ENCODE measurements at places on chromosomes 13 and 19.

- no peak for DNase-seq
Measured at GRCh38 chr13:37648609-37649008, 50.0 kb upstream of the POSTN start.

DNA sequence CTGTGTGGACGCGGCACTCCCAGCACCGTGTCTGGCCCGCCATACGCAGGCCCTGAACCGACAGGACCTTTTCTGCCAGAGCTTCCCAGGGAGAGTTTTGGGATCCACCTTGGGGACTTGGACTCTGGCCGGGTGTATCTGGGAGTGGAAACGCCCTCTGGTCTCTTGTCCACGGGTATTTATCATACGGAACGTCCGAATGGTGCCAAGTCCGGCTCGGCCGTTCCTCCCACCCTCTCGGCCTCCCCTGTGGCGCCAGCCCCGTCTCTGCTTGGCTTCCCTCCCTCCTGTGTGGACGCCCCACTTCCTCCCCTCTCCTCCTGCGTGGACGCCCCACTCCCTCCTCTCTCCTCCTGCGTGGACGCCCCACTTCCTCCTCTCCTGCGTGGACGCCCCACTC lies 12.1 kb downstream of the HCN2 start:
- no peak for DNase-seq

DNA sequence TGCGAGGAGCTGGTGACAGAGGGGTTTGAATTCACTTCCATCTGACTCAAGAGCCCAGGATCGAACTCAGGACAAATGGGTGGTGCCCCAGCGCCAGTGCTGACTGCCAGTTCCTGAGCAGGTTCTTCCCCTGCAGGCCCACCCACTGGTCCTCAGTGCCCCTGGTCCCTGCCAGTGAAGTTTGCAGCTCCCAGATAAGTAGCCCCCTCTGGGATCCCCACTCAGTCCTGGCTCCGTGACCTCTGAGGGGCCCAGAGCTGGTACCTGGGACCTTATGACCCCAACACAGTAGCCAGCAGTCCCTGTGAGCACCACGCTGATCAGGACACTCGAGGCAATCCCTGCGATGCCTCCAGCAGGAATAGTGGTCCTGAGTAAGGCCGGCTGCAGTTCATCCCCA lies 11.3 kb upstream of the CEACAM20 start:
- DNase-seq: no peak

DNA sequence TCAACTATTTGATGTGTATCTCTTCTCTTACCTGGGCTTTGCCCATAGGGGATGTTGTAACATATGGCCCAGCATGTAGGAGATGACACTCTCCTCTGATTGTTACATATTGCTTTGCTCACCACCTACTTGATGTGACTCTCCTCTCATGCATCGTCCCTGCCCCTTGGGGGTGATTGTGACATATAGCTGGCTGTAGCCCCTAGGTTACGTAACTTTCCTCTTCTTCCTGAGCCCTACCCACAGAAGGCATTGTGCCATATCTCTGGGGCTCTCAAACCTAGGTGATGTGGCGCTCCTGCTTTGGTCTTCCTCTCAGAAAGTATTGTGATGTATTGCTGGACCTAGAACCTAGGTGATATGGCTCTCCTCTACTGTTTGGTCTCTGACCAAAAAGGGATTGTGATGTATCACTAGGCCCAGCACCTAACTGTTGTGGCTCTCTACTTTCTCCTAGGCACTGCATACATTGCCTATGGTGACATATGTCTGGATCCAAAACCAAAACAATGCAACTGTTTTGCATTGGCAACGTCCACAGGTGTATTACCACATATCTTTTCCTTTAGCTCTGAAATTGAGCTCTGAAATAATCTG lies 71.9 kb upstream of the ZNF724 start:
- DNase-seq: no peak

DNA sequence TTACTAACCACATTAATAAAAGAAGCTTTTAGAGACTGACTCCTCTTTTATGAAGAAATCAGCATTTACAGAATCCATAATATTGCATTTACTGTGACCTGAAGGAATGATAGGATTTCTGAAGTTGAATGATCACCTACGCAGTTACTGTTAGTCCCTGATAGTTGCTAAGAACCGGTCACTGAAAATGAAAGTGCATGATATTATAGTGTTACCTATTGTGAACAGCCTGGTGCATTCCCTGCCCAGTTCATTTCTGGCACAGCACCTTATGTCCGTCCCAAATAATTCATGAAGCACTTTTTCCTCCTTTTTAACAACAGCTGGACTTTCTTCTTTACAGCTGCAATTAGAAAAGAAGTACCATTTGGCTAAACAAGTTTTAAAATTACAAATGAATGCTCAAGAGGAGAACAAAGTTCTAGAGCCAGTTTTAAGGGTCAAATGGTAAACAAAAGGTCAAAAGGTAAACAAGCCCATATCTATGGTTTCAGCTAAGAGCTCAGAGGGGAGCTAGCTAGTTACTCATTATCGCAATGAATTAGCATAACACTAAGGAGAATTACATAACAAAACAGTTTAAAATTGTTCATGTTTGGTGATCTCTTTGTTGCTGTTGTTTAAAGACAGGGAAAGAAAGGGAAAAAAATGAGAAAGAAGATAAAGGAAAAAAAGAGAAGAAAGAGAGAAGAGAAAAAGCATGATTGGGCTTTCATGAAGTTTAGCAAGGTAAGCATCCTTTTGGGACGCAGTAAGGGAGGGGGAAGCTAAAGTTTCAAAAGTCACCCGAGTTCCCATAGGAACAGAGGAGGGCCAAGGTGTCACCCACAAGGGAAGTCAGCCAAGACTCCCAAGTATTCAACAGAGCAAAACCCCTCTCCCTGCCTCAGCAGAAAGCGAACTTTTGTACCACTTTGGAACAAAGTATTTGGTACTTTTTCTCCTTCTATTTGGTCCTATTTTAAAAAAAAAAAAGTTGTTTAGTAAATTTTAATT lies 50.2 kb downstream of the FLT3 start:
- no peak for DNase-seq

- DNase-seq: no peak
Measured at GRCh38 chr19:27647423-27647822, 1565.5 kb downstream of the UQCRFS1 start.

DNA sequence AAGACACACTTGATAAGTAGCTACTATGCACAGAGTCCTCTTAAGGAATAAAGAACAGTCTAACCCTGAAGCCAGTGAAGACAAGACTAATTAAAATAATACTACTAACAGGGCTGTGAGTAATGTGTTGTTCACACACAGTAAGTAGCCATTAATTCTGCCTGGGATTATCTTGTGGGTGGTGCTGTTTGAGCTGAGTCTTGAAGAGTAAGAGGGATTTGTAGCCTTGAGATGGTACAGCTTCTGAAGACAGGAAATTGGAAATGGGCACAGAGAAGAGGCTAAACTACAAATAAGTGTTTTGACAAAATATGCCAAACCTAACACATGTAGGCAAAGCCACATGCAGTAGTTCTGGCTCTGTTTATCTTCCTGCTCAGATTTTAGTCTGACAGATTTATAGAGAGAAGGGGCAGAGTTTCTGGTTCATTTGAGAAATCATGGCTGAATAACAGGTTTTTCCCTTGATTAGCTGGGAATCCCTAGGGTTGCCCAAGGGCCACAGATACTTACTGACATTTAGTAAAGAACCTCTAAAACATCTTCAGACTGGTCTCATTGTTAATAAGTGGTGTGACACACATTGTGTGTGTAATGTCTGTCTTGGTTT lies 38.0 kb downstream of the ITGBL1 start:
- no peak for DNase-seq

GRCh38 chr13:96781141-96781540 lies 213.1 kb downstream of the OXGR1 start:
- DNase-seq: no peak

DNA sequence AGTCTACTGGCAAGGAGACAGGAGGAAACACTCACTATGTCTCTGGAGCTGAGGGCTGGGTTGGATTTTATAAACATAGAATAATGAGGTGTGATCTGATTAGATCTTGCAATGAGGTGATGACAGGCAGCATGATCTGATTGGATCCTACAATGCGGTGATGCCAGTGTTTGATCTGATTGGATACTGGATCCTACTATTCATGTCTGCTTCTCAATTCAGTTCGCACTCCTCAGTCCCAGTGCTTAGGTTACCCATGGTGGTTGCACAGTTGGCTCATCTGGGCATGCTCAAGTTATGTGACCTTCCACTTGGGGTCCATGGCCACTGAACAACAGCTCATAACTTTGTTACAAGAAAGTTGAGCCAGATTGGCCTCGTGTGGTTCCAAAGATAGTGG lies 469.5 kb downstream of the TSHZ3 start:
- DNase-seq: no peak

GRCh38 chr19:4066176-4066606 lies 508 bp downstream of the ZBTB7A start:
- DNase-seq: no peak

- DNase-seq: no peak
Measured at GRCh38 chr13:99266827-99267226, 8.6 kb upstream of the GPR18 start.

- DNase-seq: no peak
Measured at GRCh38 chr13:25699056-25699455, 327.3 kb downstream of the ATP8A2 start.

- no peak for DNase-seq
Measured at GRCh38 chr19:845707-846521, 5.1 kb downstream of the PRTN3 start.

DNA sequence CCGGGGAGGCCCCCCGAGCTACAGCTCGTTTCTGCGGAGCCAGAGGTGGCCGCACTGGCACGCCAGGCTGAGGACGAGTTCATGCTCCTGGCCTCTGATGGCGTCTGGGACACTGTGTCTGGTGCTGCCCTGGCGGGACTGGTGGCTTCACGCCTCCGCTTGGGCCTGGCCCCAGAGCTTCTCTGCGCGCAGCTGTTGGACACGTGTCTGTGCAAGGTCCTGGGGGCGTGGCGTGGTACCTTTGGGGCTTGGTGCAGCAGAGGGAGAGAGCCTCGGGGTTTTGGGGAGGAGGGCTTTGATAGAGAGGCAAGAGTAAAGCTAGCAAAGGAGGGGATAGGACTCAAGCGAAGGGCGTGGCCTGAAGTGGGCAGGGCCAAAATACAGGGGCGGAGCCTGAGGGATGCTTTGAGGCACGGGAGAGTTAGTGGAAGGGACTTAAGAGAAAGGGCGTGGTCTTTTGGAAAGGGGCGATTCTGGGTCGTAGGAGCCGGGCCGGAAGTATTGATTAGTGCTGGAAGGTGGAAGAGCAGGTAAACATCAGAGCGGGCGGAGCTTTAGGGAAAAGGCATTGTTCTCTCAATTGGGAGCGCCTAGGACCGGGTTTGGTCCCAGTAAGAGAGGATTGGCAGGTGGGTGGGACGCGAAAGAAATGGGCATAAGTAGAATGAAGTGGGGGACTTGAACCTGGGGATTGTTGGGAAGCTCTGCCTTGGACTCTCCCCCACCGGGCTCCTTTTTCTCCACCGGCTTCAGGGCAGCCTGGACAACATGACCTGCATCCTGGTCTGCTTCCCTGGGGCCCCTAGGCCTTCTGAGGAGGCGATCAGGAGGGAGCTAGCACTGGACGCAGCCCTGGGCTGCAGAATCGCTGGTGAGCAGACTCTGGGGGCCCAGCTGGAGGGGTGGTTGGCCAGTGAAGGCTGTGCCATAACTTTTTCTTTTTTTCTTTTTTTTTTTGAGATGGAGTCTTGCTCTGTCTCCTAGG lies 1.2 kb downstream of the PPM1N start:
- no peak for DNase-seq

DNA sequence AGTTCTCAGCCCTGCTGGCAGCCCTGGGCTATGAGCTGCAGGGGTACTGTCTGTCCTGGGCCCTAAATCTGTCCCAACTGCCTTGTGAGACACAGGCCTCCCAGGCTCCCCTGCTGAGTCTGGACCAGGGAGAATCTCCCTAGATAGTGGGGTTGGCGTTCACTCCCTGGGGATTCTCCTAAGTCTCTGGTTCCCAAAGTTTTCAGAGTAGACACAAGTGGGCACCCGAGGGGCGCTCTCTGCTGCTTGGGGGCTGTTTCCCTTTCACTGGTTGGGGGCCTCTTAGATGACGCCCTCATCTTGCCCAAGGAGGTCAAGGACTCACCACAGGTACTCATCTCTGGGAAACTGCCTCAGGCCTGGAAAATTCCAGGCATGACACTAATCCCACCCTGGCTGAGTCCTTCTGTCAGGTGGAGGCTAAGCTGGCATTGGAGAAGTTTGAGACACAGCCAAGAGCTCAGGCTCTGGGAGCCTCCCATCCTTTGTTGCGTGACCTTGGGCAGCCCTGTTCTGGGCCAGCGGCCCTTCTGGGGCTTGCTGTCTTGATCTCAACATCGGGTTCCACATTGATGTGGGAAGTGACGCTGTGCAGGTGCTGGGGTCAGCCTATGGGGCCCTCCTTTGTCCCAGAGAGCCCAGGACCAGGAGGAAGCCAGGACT lies 3.9 kb downstream of the RPL18A start:
- DNase-seq: no peak

DNA sequence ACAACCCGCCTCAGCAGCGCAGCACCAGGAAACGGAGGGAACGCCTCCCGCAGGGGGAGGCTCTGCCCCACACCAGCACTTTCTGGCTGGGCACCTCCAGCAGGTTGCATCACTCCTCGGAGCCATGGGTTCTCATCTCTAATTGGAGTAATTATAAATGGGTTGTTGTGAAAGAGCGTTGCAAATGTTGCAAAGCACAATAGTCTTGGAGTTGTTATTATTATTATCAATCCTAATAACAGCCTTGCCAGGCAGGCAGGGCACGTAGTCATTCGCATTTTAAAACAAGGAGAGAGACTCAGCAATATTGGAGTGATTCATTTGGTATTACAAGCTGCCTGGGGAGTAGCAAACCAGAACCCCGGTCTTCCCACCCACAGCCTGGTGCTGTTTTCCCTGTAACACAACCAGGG lies 108.6 kb upstream of the GJB6 start:
- DNase-seq: no peak

- DNase-seq: no peak
Measured at GRCh38 chr13:28618230-28618994, 40.5 kb upstream of the POMP start.

DNA sequence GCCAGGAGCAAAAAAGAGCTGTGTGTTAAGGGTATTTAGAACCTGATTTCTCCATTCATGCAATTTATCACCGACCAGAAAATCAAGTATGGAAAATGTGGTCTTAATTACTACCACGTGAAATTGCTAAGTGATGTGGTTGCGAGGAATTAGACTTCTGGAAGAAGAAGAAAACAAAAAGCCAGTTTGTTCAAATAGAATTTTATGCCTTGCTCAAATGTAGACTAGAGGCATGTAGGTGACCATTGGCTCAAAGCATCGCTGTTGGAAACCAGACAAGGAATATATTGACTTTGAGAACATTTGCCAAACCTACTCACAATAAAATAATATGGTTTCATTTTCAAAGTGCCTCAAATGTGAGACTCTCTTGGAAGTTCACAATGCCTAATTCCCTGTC lies 57.3 kb upstream of the LRCH1 start:
- no peak for DNase-seq
